Body of pancreas (tissue), 4 donors: ENCODE measurements at places on chromosomes 4 and X. TPM values are rescaled to one million over a fixed set of nuclear protein-coding genes. Genes with fewer than 3 reads are reported as not detected.

Gene FDCSP
- not detected for total RNA-seq

Gene CT45A1
- total RNA-seq = not detected

Gene GATA1
- total RNA-seq = not detected

Gene GSX2
- total RNA-seq = not detected

Gene PHEX
- total RNA-seq = not detected

Gene RENBP
- 6.0 TPM for total RNA-seq

Gene DSPP
- not detected for total RNA-seq

Gene RCHY1
- 20.0 TPM for total RNA-seq

Gene VCX
- total RNA-seq = not detected

Gene UGT2A1
- not detected for total RNA-seq

Gene CYSLTR1
- 0.78 TPM for total RNA-seq

Gene NAP1L3
- 0.78 TPM for total RNA-seq

Gene ARAP2
- 14.3 TPM for total RNA-seq

Gene PHKA2
- 21.0 TPM for total RNA-seq

Gene SLC34A2
- total RNA-seq = 7.3 TPM

Gene KIF4A
- total RNA-seq = not detected

Gene PIM2
- 7.9 TPM for total RNA-seq

Gene ASMT
- not detected for total RNA-seq

Gene CT83
- total RNA-seq = not detected

Gene TSPAN6
- total RNA-seq = 8.2 TPM

Gene SSX4
- not detected for total RNA-seq

Gene BGN
- total RNA-seq = 30.7 TPM

Gene DUX4
- total RNA-seq = not detected

Gene ITM2A
- 30.0 TPM for total RNA-seq

Gene FOXR2
- total RNA-seq = not detected

Gene STK32B
- total RNA-seq = 1.3 TPM

Gene SLC25A14
- 18.5 TPM for total RNA-seq

Gene MMAA
- 2.1 TPM for total RNA-seq

Gene PASD1
- not detected for total RNA-seq

Gene SLITRK4
- 1.6 TPM for total RNA-seq

Gene PGAM4
- total RNA-seq = not detected

Gene PDGFC
- total RNA-seq = 21.8 TPM

Gene DCAF8L2
- not detected for total RNA-seq

Gene NDUFC1
- total RNA-seq = 24.1 TPM

Gene CT45A10
- not detected for total RNA-seq

Gene FGFRL1
- total RNA-seq = 50.4 TPM

Gene CASP3
- total RNA-seq = 4.9 TPM

Gene FAM241A
- 2.6 TPM for total RNA-seq

Gene PCDH7
- 2.6 TPM for total RNA-seq

Gene TAF7L
- total RNA-seq = not detected

Gene DNAAF6
- not detected for total RNA-seq

Gene NALF2
- total RNA-seq = 1.0 TPM

Gene H2BW2
- not detected for total RNA-seq
